Central memory CD8-positive, alpha-beta T cell (primary cell): ENCODE measurements at places on chromosomes 6 and 20.

GRCh38 chr6:108425428-108425827, 130.6 kb downstream of the AFG1L start:
- DNase-seq: no peak
- H3K4me3 ChIP-seq: no peak overlapping the region
- H3K27me3 ChIP-seq: no peaks in the 10 kb centered on the region
- H3K4me1 ChIP-seq: no peaks in the 10 kb centered on the region
- H3K36me3 ChIP-seq: peaks cover 3% of the 10 kb centered on the region

DNA sequence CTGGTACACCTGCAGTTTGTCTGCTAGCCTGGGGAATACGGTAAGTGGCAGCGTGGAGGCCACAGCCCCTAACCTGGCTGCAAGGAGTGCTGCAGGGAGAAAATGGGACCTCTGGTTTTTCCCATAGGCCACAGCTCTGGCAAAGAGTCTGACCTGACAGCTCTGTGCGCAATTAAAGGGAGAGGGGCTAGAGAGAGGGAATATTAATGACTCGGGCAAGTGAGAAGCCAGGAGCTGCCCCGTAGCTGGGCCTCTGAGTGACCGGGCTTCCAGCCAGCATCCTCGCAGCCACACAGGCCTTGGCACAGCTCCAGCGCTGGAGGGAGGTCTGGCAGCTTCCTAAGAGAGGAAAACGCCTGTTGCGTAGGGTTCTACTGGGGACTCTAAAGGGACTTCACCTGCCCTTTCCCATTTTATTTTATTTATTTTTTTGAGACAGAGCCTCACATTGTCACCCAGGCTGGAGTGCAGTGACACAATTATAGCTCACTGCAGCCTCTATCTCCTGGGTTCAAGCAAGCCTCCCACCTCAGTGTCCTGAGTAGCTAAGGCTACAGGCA, 18.2 kb upstream of the OCSTAMP start:
- H3K4me3 ChIP-seq: no peak overlapping the region
- no peak for DNase-seq
- H3K27ac ChIP-seq: no peak overlapping the region
- no peaks in the 10 kb centered on the region for H3K36me3 ChIP-seq

GRCh38 chr6:135182071-135183001, 1.2 kb downstream of the MYB start:
- DNase-seq: no peak

DNA sequence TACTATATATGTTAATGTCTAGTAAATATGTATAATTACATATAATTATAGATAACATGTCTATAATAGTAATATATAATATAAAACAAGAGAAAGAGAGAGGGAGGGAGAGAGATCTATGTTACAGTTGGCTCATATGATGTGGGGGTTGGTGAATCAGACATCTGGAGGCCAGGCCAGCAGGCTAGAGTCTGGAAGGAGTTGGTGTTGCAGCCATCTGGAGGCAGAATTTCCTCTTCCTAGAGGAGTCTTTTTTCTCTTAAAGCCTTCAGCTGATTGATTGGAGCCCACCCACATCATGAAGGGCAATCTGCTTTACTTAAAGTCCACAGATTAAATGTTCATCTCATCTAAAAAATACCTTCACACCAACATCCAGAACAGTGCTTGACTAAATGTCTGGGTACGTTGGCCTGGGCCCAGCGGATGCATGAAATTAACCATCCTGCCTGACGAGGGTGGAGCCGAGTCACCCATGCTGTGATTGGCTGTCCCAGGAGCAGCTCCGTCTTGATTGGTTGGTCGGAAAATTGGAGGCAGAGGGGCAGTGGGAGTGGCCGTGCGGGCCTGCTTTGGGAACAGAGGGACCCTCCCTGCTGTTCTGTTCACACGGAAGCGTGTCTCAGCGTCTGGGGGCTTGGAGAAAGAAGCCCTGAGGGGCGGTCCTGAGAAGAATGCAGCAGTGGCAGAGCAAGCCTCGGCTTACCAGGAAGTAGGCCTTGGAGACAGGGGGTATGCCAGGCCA, 392.4 kb downstream of the QKI start:
- no peak overlapping the region for H3K4me3 ChIP-seq
- H3K27ac ChIP-seq: no peak overlapping the region
- H3K4me1 ChIP-seq: no peaks in the 10 kb centered on the region
- no peaks in the 10 kb centered on the region for H3K27me3 ChIP-seq

GRCh38 chr6:134105940-134106339, 53.5 kb upstream of the SLC2A12 start:
- H3K27ac ChIP-seq: no peak overlapping the region
- H3K27me3 ChIP-seq: peaks cover 50% of the 10 kb centered on the region
- no peak for DNase-seq
- H3K4me1 ChIP-seq: no peaks in the 10 kb centered on the region

DNA sequence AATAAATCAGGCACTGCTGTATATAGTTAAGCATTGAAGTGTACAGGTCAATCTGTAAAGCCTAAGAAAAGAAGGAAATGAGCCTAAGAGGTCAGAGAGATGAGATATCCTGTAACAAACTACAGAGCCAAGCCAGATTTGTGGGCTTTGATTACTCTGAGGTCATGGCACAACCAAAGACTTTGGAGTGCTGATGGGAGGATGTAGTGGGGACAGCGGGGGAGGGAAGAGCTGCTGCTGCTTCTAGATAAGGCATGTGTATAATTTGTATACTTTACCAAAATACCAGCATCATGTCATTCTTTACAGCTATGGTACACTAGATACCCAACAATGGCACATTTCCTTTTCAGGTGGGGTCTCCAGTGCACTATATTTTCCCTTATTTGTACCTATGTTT, 102.5 kb downstream of the OGFRL1 start:
- no peak overlapping the region for H3K27ac ChIP-seq
- H3K36me3 ChIP-seq: no peaks in the 10 kb centered on the region
- no peak overlapping the region for H3K4me3 ChIP-seq
- H3K27me3 ChIP-seq: peaks cover 10% of the 10 kb centered on the region
- DNase-seq: no peak
- H3K4me1 ChIP-seq: no peaks in the 10 kb centered on the region

GRCh38 chr6:32551410-32551809, 21.3 kb upstream of the HLA-DRB5 start:
- H3K4me3 ChIP-seq: no peak overlapping the region
- H3K27me3 ChIP-seq: peaks cover 19% of the 10 kb centered on the region
- peaks cover 2% of the 10 kb centered on the region for H3K36me3 ChIP-seq

GRCh38 chr6:125153391-125154117, at the start of gene TPD52L1:
Gene TPD52L1, plus strand, starts transcription at chr6:125153773. Its CDS starts 179 bp downstream, at chr6:125153952.
- H3K4me1 ChIP-seq: no peaks in the 10 kb centered on the region
- H3K36me3 ChIP-seq: no peaks in the 10 kb centered on the region
- DNase-seq: no peak
- H3K27ac ChIP-seq: no peak within 1 kb of the TSS
